Skeletal muscle cell (primary cell): ENCODE measurements at places on chromosomes 6 and 20.

DNA sequence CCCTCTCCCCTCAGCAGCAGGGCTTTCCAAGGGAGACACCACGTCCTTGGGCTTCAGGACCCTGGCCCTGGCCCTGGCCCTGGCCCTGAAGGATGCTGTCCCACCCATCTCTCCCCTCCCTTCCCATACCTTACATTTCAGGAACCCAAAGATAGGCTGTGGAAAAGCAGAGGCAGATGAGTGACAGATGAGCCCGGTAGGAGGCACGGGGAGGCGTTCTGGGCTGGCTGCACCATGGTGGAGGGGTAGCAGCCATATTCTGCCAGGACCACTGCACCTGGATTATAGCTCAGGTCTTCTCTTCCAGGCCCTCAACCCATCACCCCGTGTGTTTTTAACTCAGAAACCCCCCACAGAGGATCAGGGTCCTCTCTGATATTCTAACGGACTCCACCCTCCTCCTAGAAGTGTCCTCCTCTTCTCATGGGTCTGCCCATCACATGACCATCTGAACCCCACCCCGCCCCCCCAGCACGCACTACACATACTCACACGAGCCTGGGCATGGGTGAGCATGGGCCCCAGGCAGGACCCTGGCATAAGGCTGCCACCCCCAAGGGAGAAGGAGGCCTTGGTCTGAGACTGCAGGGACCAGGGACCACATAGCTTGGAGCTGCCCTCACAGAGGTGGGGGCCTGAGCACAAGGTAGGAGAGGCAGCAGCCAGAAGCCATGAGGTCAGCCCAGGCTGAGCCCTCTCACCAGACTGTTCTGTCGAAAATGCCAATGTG lies 220.8 kb upstream of the CDH4 start:
- DNase-seq: no peak

DNA sequence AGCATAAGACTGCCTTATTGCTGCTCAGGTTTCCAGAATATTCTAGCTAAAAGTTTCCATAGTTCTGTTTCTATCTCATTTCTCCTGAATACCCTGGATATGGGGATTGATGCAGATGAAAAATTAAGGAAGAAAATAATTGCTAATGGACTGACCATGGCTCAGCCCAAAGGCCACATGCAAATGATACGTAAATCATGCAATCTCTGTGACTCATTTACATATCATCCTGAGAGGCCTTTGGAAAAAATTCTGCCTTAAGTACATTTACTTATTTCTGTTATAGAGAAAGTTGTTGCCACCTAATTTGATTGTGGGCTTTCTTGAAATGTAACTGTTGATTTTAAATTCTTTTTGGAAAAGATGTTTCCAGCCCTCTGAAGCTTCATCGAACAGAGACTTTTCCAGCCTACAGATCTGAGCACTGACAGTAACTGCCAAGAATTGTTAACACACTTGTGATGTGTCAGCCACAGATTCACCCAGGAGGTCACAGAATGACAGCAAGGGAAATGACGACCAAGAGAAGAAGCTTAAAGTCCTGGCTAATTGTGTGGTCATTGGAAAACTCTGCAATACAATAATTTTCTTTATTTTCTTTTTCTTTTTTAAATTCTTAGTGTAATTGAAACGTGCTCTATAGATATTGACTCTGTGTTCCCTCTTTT lies 174.8 kb downstream of the DOK5 start:
- no peak for DNase-seq

DNA sequence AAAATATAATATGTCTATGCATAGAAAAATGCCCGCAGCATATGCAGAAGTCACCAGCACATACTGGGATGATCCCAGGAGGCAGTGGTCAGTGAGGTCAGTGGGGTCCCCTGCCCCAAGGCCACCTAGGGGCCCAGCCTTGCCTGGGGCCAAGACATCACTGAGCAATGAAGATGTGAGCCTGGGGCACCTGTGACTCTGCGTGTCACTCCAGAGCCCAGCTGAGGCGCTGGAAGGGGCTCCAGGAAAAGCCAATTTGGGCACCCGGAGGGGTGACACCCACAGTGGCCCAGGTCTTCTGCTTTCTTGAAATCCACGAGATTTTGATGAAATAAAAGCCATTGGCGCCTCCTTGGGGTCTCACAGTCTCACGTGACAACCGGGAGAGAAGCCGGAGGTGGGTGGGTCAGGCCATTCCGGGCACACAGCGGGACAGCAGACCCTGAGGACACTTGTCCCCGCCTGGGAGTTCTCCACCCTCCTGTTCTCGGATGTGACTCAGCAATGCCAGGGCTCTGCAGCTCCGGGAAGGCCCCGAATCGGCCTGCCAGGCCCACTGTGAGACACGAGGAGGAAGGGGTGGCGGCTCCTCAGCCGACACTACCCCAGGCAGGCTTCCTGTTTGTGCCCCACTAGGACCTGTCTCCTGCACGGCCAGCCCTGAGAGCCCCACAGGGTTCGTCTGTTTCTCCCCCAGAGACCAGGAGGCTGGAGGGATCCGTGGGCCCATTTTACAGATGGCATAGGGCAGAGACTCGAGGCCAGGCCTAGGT lies 24.4 kb upstream of the SLCO4A1 start:
- DNase-seq: no peak

- DNase-seq: peak; percentile 74
Observed at GRCh38 chr20:37992802-37993409, 40.4 kb downstream of the TTI1 start.

DNA sequence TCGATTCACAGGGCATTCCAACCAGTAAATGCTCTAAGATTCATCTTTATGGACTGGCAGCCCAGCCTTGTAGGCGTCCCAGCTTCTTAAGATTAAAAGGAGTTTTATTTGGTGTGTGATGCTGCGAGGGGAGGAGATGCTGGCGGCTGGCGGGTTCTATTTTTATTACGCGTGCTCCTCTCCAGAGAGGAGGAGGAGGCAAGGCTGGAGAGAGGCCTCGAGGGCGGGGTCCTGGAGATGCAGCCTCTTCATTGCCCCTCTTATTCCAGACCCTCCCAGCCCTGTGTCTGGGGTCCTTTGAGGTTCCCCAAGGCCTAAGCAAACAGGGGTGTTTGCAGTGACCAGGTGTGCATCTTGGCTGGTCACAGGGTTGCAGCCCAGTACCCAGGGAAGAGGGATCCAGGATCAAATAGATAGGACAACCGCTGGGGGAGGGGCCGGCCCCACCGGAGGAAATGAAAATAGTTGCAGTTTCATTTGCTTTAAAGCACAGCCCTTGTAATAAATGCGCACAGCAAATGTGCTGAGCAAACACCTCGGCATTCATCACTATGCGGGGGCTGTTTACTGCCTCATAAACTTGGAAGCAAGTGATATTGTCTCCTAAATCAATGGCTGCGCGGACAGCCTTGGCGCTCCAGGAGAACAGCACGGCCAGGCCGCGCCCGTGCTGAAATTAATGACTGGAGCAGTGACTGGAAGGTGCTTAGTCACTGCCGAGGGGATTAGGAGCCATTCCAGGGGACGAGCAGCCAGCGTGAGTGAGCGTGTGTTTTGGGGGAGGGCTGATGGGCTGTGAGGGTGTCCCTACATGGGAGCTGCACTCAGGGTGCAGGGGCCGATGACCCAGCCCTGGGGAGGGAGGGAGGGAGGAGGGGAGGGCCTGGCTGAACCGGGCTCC lies 83.0 kb downstream of the TMEM242 start:
- DNase-seq: peak; percentile 72

GRCh38 chr6:121965739-121966138 lies 433.7 kb upstream of the HSF2 start:
- DNase-seq: no peak

GRCh38 chr20:38659597-38659880 lies 57.9 kb downstream of the ARHGAP40 start:
- DNase-seq: no peak

DNA sequence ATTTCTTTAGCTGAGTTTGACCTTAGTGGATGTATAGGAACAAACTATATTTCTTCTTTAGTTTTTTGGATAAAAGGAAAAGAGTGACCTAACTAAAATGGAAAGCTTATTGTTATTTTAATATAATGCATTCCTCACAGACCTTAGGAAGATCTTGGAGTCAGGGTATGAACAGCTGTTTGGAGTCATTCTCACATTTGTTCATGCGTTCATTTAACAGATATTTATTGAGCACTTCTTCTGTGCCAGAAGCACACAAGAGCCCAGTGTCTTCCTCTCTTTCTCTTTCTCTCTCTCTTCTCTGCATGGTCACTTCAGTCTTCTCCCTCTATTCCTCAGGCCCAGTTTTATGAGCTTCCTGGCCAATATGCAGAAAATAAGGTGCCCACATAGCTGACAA lies 744.0 kb upstream of the MAP3K7 start:
- no peak for DNase-seq

DNA sequence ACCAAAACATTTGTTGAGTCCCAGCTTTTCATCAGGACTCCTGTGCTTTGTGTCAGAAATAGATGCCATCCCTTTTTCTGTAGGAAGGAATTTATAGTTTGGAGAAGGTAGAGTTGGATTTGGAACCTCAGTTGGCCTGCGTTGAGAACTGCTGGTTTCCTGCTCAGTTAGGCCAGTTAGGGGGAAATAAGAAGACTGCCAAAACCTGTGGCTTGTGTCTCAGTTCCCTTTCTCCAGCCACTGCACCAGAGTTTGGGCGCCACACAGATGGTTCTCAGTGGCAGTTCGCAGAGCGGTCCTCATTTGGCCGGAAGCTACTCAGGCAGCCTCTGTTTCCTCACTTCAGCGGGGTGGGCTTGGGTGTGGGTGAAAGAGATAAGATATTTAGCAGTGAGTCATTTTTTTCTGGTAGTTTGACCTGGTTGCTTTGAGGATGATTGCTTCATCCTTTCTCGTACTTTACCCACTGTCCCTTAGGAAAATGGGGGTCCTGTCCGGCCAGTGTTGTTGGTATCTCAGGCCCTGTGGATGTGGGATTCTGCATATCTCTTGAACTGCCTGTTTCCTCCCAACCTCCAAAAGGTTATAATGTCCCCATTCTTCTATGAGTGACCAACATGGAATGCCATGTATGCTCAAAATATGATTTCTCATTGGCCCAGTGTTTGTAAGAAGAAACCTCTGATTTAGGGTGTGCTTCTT lies 53.7 kb downstream of the JARID2 start:
- DNase-seq: no peak

DNA sequence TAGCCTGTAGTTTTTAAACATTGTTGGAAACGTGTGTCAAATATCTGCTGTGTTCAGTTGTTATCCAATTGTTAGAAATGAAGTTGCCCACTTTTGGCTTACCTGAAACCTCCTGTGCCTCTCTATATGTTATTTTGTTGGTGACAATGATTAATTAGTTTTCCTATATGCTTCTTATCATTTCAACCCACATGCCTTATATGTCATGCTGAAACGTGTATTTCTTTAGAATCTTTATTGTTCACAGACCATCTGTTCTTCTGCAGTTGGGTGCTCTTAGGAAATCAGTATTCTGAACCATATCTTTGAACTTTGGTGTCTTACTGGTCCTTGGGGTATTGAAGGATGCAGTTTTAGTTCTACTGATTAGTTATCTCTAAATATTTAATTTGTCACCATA lies 91.2 kb upstream of the SCGN start:
- DNase-seq: no peak

GRCh38 chr20:19725373-19725772 lies 32.7 kb upstream of the RIN2 start:
- DNase-seq: no peak

DNA sequence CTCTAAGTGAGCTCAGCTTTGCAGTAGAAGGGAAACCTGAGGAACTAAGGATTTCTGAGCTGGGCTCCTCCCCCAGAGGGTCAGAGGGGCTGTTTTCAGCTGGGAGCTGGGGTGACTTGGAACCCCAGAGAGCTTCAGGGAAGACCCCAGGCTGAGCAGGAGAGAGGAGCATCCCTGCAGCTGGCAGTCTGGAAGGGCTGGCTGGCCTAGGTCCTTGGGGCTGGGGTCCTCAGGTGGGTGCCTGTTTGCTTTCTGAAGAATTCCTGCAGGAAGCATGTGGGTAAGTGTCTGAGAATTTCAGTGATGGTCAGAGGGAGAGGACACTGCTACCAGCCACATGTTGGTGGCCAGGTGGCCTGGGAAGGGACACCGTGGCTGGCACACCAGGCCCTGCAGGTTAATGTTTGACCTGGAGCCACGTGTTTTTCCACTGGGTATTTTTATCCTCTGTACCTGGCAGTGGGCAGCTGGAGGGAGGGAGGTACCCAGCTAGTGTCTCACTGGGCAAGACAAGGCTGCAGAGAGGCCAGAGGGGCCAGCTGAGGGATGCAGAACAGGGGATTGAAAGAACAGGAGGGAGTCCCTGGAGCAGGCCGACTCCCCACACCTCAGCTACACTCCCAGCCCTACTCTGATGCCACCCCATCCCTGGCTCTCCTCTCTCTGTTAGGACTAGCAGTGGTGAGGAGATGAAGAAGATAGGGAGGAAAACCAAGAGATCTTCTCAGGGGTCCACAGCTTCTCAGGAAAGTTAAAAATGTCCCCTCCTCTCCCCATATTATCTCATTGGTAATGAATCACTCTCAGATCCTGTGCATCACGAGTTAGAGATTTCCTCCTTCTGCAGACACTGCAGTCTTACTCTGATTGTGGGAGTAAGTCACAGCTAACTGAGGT lies 143.6 kb downstream of the VEGFA start:
- DNase-seq: no peak

- no peak for DNase-seq
Observed at GRCh38 chr6:28695715-28696114, 170.0 kb downstream of the GPX5 start.

DNA sequence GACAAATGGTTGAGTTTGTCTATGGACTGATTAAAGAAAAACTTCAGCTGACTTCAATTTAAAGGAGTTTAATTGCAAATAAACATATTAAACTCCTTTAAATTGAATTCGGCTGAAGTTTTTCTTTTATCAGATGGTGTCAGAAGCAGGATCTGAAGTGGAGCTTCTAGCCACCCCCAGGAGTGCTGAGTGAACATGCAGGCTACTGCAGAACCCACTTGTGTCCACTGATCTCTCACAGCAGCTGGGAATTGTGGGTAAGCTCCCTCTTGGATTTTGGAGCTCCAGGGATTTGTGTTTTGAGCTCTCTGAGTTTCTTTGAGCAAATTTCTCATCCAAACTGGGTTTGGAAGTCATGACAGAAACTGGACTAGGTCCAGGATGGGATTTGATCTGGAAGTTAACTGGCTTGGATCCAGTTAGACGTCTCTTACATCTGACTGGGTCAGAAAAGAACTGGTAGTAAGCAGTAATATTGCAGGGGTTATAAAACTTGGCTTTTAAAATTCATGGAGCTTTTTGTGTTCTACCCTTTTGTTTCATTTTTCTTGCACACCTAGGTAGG lies 95.8 kb upstream of the UST start:
- no peak for DNase-seq

GRCh38 chr20:54132612-54133433 lies 41.0 kb downstream of the CYP24A1 start:
- peak; percentile 98 for DNase-seq

DNA sequence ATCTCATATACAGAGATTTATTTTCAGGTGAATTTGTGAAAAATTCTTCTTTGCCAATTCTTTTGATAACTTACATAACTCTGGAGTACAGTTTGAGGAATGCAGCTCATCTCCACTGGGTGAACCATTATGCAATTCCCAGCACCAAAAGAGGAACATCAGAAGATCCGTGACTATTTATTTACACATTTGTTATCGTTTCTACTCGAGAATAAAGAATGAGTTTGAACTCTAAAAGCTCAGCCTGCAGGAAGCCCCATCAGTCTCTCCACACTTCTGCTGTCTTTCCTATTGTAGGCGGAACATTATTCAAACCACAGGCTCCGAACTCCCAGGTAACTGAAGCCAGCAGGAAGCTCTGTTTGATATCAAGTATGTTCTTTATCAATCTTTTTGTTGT lies 95.9 kb upstream of the IFNGR1 start:
- DNase-seq: no peak

- no peak for DNase-seq
Observed at GRCh38 chr20:63049191-63049518, 42.4 kb upstream of the BHLHE23 start.
